HFFc6 (cell line): ENCODE measurements at places on chromosomes 5 and 9.

- DNase-seq = no peak
Measured at GRCh38 chr5:129118405-129118804, 23.9 kb downstream of the ISOC1 start.

DNA sequence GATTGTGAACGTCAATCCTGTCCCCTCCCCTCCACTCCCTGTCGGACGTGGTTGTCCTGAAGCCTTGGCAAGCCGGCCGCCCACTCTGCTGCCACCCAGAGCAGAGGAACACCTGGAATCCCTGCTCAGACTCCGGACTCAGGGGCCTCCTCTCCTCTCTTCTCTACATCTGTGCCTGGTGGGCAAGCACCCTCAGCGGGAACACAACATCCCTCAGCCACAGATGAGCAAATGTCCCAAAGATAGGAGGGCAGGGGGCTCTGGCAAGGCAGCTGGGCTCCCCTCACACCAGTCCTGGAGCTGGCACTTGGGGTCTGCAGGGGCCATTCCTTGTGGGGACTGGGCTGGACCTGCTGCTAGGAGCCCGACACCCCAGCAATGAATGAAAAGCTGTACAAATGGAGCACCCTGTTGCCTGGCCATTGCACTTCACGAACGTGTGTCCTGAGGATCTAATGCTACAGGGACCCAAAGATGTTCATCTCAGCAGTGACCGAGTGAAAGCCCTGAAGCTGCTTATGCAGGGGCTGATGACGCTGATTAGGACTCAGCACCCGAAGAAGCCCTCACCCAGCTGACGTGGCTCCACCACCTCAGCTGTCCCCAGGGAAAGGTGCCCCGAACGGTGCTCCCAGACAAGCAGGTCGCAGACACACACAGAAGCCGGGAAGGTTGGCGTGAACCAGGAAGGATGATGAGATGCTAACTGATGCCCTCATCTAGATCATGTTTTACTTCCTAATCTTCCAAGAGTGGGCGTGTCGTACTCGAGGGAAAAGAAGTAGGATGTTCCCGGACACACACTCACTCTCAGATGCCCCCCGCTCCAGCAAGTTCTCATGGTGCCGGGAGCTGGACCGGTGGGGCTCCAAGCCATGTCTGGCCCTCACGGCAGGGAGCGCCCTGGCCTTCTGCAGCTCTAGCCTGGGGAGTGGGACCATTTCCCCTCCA, 177.0 kb upstream of the PPP1R26 start:
- no peak for DNase-seq

DNA sequence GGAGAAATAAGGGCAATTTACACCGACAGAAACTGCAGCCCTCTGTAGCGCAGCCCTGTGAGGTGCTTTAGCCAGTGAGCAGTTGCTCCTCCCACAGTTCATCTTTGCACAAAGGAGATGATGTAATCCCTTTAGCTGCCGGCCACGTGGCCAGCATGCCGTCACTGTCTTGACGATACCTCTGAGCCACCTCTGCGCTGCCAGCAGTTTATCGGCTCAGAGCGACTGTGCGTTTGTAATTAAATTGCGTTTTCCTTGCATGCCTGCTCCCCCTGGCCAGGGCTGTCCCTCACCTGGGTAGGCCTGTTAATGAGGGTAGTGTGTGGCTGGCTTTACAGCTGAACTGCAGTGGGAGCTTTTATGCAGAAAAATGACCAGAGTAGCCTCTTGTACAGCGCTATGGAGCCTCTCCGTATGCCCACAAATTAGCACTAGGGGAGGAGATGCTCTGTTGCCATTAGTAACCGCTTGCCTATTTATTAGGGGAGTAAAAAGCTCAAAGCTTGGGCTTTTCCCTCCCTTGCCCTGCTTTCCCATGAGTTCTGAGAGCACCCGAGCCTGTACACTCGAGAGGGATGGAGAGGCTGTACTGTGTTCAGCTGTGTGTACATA, 107.0 kb downstream of the TRIO start:
- DNase-seq = peak; percentile 61

GRCh38 chr5:138724470-138725146, 28.6 kb upstream of the CTNNA1 start:
- DNase-seq = no peak

- no peak for DNase-seq
Measured at GRCh38 chr9:79660615-79661014, 88.8 kb downstream of the TLE4 start.

DNA sequence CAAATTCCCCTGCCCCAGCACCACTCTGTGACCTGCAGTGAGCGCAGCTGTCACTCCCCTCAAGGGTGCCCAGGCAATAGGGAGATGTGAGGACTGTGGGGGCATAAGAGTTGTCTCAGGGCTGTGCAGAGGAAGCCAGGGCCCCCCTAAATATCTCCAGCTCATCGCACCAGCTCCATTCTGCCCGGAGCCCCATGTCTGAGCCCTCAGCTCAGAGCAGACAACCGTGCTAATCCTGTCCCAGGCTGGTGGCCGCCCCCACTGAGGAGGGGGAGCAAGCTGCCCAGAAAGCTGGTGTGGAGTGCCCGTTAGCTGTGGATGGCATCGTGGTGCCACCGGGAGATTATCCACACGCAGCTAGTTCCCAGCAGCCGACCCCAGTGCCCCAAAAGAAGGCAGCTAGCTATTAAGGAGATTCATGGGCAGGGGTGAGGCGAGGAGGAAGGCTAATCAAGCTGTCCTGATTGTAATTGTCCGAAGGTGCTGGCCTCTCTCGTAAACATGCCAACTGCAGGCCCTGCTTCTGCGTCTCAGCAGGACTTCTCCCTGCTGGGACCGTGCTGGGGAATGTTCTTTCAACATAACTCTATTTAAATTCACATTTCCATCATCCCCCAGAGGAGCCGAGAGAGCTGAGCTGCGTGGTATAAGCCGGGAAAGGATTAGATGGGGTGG, 17.0 kb upstream of the FIBCD1 start:
- no peak for DNase-seq

GRCh38 chr5:169037466-169037865, 263.5 kb downstream of the SLIT3 start:
- DNase-seq = no peak

DNA sequence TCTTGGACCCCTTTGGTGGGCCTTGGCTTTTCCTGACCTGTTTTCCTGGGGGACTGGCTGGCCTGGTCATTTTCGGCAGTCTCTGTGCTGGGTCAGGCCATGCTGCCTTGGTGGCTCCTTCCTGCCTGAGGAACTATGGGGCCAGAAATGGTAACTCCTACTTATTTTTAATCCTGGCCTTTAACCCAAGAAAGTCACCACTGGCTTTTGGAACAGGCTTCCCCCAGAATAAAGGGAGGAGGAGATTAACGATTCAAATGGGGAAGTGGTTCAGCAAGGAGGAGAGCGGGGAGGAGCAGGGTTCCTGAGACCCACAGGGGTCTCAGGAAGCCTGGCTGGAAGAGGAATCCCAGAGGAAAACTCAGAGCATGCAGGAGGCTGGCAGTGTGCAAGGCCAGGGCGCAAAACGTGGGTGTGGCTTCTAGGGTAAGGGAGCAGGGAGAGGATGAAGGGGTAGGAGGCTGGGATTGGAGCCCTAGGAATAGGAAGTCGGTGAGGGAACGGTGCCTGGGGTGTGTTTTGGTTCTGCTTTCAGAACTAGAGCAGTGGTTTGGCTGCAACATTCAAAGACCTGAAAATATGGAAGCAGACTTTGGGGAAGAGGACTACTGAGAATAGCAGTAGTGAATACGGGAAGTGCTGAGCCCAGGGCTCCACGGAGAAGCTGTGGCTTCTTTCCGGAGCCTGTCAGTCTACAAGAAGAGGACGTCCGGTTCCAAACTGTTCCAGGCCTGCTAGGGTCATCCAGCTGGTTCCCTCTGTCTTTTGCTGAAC, 271.1 kb upstream of the KLF4 start:
- no peak for DNase-seq

DNA sequence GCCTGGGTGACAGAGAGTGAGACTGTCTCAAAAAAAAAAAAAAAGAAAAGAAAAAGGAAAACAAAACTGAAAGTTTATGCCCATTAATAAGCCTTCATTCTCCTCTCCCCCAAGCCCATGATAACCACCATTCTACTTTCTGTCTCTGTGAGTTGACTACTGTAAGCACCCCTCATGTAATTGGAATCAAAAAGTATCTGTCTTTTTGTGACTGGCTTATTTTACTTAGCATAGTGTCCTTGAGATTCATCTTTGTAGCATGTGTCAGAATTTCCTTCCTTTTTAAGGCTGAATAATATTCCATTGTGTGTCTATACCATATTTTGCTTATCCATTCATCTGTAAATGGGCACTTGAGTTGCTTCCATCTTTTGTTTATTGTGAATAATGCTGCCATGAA, 14.0 kb upstream of the TMEM171 start:
- DNase-seq = no peak

DNA sequence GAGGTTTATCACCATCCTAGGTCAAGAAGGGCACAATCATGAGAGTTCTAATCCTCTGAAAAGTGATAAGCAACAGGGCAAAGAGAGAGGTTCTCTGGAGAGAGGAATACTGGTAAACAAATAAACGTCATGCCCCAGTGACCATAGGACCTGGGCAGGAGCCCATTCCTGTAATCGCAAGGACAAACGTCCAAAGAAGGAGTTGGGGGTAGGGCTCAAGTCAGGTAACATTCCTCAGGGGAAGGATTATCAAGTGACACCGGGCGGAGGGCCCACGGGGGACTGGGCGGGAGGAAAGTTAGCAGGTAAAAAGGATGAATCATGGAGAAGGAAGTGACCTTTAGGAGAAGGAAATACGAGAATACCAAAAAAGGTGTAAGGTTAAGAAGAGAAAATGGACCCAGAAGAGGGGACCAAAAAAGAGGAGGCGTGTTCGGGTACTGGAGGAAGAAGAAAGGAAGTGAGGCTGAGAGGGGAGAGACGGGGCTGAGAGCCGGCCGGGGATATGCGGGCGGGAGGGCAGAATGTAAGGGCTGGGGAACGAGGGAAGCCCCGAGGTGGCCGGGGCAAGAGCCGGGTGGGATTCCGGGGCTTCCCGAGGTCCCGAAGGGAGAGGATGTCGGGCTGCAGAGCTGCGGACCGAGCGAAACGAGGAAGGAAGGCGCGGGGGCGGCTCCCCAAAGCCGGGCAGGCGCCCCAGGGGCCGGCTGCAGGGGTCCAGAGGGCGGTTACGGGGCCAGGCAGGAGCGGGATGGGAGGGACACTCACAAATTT, 583 bp downstream of the DIAPH1 start:
- no peak for DNase-seq

DNA sequence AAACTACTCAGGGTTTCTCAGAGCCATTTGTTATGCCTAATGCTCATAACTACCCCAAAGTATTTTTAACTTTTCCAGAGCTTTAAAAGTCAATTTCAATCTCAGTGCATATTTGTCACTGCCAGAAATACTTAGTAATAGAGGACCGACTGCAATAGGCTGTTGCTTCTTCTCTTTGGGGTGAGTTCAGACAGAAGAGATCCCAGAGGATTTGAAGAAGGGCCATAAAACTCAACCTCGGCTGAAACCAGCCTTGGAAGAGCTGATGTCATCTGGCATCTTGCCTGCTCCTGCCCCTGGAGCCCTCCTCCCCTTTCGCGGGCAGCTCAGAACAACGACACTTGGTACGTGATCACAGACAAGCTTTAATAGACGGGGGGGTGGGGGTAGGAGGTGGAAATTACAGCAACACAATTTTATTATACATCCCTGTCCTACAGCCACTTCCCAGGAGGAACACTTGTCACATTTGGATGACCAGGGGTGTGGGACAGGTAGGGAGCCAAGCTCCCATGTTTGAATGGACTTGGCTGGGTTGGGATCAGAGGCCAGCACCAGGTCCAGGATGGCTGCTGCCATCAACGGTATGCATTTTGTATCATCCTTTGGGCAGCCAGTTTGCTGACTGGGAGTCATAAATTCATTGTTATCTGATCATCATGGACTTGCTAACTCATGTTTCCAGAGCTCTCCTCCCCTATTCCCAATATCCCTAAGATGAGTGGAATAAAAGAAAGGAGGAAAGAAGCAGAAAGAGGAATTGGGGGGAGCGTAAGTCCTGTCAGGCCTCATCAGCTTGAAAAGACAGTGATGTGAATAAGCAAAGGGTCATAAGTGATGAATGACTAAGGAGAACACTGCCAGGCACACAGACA, 186.6 kb upstream of the PANK3 start:
- DNase-seq = no peak

- no peak for DNase-seq
Measured at GRCh38 chr5:60243713-60244112, 350.2 kb upstream of the PDE4D start.

DNA sequence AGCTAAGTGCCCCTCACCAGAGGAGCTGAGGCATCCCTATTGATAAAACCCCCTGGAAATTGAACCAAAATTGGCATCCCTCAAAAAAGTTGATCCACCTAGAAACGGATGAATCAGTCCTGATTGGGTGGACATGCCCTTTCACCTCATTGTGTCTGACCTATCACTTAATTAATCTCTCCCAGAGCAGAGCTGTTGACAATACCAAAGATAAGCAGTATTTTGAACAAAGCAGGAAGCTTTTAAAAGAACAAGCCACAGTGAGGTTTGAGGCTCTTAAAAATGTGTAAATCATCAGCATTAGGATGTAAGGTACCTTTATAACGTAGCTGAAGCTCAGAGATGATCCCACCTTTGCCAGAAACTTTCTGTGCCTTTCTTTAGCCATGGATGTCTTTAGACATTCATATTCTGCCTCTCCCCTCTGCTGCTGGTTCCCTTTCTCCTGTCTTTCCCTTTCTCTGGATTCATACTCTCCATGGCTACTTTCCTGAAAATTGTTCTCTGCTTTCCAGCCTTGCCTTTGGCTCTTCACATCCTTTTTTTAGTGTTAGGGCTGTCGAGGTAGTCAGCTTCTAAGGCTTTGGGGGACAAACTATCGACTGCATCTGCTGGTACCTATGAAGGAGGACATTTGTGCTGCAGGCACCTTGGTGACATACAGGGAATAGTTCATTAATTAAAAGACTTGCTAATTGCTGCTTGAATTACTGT, 7.8 kb upstream of the LHX2 start:
- DNase-seq = no peak

DNA sequence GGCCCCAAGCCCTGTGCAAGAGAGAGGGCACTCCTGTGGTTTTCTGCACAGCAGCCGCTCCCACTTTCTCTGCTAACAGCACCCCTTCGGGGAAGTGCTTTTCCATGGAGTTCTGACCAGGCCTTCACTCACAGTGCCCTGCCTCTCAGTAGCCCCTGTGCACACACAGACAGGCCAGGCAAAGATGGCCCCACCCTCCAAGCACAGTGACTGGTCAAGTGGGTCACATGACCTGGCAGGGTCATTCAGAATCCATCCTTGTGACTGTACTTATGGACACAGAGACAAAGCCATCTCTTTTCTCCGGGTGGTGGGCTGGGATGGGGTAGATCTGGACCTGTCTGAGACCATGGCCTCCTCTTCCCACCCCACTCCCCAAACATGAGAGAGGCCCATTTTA, 82.5 kb downstream of the PSD2 start:
- no peak for DNase-seq

- no peak for DNase-seq
Measured at GRCh38 chr9:96203867-96204501, 98.0 kb downstream of the HSD17B3 start.

DNA sequence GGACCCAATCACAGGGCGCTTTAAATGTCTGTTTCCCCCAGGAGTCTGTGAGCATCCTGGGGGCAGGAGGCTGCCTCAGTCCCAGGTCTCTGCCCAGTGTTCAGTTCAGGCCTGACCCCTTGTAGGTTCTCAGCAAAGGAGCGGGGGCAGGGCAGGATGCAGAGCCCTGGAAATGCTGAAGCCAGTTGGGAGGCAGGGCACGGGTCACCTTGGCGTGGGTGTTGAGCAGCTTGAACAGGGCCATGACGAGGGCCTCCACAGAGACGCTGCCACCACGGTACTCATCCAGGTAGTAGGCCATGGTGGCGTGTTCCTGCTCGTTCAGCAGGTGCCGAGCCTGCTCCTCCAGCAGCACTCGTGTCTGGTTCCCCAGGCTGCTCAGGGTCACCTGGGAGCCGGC, 36.3 kb upstream of the AKNA start:
- DNase-seq = no peak

GRCh38 chr5:175535796-175536195, 57.4 kb downstream of the SFXN1 start:
- no peak for DNase-seq
